ENCODE measurements at places on chromosomes 5 and 9.

DNA sequence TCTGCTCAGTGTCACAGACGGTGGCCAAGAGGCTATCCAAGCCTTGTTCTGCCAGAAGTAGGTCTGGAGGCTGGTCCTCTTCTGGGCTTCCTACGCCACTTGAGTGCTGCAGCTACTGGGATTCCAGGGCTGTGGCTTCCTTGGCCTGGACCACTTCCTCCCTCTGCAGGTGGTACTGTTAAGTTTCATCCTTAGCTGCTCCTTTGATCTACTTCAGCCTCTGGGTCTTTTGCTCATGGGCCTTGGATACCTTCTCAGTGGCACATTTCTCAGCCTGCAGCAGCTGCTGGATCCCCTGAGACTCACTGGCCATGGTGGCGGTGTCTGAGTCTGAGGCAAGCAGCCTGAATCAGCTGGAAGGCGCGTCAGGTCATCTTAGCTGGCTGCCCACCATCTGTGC is 10.3 kb downstream of the CNOT8 start:
- DNase-seq = no peak

- no peak for DNase-seq
Measured at GRCh38 chr5:140633501-140633900, 526 bp upstream of the CD14 start.

GRCh38 chr5:58314356-58315210 is 145.3 kb downstream of the PLK2 start:
- DNase-seq = no peak

GRCh38 chr5:124365361-124365801 is 381.1 kb downstream of the ZNF608 start:
- DNase-seq = no peak

GRCh38 chr9:34190996-34191892 is 12.4 kb downstream of the UBAP1 start:
- DNase-seq = no peak

Data from cortex of kidney (tissue), 1 donor.